GM04503 (cell line): ENCODE measurements at places on chromosomes 1 and 21.

DNA sequence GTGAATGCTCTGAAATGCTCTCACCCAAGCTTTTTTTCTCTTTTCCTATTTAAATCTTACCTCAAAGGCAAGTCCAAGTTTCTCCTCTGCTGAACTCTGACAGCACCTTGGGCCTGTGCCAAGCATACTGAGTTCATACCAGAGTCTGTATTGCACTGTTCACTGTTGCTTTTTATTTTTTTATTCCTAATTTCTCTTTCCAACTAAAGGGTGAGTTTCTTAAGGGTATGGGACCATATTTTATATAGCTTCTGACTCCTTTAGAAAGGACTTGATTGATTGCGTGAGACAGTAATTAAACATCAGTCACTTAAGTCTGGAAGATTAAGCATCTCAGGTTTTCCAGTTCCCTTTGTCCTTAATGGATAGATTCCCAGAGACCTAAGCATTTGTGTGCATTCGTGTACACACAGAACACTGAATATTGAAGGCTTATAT lies 69.9 kb downstream of the CACHD1 start:
- no peak for DNase-seq

- no peak for DNase-seq
These were observed 151.1 kb downstream of the ZNF281 start for GRCh38 chr1:200258447-200259375.

- no peak for DNase-seq
These were observed 99.4 kb upstream of the TLR5 start for GRCh38 chr1:223242382-223242955.

DNA sequence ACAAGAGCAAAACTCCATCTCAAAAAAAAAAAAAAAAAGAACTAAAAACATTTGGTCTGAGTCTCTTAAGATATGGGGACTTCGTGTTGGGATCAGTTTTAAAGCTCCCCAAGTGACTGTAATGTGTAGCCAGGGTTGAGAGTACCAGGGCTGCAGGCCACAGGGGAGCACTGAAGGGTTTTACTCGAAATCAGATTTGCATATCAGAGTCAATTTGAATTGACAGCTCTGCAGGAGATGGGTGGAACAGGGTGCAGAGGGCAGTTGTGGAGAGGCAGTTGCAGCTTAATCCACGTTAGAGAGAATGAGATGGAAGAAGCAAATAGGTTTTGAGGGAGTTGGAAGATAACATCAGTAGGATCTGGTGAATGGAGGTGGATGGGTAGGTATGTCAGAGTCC lies 20.6 kb upstream of the ELOA start:
- DNase-seq = no peak

DNA sequence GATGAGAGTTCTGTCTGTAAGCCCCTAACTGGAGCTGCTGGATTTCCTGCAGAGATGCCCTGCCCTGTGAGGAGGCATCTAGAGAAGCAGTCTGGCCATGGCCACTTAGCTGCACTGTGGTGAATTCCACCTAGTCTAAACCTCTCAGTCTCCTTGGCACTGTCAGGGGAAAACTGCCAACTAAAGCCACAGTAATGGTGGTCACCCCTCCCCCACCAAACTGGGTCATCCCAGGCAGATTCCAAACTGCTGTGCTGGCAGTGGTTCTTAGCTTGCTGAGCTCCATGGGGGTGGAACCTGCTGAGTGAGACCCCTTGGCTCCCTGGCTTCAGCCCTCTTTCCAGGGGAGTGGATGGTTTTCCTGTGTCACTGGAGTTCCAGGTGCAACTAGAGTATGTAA lies 740.6 kb downstream of the RWDD3 start:
- no peak for DNase-seq

DNA sequence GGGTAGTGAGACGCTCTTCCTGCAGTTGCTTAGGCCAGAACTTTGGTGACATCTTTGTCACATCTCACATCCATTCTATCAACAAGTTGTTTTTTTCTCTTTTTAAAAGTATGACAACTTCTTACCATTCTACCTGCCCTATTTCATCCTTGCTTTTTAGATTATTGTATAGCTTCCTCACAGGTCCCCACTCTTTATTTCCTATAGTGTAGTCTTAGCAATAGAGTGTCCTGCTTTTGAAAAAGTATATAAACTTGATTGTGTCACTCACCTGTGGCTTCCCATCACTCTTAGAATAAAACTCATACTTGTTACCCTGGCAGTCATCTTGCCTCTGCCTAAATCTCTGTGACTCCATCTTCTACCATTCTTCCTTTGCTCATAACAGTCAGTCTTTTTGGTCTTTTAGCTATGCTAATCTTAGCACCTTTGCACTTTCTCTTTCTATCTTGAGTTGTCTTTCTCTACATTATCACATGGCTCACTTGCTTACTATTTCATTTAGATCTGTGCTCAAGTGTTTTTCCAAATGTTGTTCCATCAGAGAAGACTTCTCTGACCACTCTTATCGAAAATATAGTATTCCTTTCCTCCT lies 9.5 kb downstream of the CDC73 start:
- DNase-seq = no peak

- DNase-seq = no peak
These were observed 442 bp upstream of the RUSC1 start for GRCh38 chr1:155320252-155320651.

DNA sequence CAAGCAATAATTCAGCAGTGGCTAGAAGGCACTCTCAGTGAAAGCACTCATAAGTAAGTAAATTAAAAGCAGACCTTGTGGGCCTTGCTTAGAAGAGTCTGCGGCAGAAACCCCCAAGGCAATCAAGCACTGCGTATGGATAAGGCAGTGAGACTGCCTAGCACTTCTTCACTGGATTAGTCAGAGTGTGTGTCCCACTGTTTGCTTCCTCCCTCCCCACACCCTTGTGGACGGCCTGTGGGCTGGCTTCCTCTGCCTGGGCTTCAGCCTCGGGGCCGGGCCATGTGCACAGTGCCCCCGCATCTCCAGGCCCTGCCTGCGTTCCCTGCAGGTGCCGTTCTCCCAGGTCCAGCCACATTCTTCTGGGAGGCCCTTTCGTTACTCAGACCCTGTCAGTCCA lies 23.8 kb downstream of the AGT start:
- DNase-seq = no peak

DNA sequence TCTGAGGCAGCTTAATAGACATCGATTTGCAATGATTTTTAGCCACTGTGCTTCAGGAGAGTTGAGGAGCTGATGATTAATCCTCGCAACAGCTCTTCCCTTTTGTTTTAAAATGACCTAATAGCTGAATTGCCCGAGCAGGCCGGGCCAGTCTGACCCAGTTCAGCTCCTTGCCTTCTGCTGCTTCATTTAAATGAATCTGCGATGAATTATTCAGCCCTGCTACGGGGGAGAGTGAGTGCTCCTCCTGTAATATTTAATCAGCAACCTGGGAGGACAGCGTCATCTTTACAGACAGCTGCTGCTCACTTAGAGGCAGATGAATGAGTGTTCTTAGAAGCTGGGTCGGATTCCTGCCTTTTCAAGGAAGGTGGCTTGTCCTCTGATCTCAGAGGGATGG lies 325.1 kb downstream of the CAMTA1 start:
- no peak for DNase-seq

DNA sequence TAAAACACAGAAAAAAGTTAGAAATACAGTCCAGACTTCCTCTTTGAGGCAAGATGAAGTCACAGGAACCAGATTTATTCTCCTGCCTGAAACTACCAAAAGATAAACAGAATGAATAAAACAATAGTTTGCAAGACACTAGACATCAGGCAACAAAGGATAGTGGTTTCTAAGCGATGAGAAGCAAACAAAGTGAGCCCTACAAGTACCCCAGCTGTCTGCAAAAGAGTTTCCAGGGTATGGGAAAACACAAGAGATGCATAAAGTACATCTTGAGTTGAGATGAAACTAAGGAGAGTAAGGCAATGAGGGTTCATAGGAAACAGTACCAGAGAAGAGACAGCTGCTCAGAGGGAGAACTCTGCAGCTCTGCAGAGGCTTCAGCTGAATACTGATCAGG lies 83.3 kb upstream of the COL24A1 start:
- no peak for DNase-seq

DNA sequence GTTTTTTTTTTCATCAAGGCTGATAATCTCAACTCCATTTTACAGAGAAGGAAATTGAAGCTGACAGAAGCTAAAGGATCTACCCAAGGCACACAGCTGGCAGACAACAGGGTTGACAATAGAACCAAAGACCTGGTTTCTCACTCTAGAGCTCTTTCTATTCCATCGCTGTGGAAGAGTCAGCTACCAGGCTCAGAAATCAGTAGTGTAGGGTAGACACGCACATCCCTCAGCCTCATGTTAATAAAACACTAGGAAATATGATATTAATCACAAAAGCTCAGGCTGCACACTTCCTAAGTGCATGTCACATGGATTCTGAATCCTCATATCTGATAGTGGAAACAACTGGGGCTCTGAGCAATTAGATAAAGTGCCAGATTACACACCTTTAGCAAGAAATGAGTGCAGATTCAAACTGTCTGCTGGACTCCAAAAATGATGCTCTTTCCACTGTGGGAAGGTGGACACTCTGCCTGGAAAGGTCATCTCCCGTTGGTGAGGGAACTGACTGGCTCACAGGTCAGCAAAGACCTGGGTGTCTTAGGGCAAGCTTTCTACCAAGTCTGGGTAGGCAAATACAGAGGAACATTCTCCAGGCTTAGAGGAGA lies 139.1 kb downstream of the TGFBR3 start:
- DNase-seq = no peak

DNA sequence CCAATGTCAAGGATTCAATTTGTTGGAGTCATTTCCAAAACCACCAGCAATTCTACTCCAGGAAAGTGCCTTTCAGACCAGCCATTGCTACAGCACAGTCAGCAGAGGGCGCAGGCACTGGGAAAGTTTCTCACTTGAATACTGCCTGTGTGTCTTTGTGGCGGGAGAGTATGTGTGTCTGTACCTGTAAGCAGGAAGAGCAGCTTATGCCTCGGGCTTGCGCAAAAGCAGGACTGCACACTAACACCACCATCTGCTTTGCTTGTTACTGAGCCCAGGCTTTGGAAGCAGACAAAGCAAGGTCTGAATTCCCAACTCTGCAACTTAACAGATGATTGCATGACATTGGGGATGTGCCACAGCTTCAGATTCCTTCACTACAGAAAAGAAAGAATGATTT lies 7.0 kb upstream of the CTSE start:
- DNase-seq = no peak

DNA sequence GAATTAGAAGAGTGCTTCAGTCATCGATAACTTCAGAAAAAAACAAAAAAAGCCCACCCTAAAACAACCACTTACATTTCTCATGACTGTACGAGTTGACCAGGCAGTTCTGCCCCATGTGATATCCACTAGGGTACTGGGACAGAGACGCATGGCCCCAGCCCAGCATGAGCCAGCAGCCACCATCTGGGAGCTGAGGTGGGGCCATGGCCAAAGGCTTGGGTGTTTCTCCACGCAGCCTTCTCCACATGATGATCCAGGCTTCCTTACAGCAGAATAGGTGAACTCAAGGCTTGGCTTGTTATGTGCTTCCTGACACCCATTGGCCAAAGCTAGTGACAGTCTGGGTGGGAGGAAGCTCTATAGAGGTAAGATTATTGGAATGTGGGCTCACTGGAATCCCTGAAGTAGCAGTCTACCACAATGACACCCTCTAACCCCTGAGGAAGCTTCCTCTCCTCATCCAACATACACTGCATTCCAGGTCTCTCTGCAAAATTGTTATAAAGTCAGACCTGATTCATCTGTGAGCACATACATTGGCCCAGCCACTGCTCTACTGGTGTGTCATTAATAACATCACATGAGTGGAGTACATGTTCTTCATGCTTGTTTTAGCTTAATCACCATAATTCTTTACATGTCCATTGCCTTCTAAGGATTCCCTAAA lies 66.3 kb upstream of the NTPCR start:
- no peak for DNase-seq

GRCh38 chr1:177210071-177210470 lies 39.3 kb downstream of the BRINP2 start:
- no peak for DNase-seq

DNA sequence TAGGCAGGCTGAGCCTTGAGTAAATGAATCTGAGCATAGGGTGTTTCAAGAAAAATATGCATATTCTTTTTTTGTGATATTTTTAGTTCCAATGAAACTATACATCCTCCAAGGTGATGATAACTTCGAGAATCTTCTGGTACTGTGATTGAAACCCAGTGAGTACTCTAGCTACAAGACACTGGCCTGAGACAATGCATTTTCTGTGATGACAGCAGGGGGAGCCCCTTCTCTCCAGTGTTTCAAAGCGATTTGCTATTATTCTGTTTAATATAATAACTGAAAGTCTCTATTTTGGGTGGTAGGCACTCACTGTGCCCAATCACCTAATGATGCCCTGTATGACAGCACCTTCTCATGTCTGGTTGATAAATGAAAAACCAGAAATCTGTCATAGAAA lies 12.1 kb downstream of the IRF2BP2 start:
- no peak for DNase-seq

GRCh38 chr21:39630191-39630591 lies 17.5 kb downstream of the B3GALT5 start:
- no peak for DNase-seq

DNA sequence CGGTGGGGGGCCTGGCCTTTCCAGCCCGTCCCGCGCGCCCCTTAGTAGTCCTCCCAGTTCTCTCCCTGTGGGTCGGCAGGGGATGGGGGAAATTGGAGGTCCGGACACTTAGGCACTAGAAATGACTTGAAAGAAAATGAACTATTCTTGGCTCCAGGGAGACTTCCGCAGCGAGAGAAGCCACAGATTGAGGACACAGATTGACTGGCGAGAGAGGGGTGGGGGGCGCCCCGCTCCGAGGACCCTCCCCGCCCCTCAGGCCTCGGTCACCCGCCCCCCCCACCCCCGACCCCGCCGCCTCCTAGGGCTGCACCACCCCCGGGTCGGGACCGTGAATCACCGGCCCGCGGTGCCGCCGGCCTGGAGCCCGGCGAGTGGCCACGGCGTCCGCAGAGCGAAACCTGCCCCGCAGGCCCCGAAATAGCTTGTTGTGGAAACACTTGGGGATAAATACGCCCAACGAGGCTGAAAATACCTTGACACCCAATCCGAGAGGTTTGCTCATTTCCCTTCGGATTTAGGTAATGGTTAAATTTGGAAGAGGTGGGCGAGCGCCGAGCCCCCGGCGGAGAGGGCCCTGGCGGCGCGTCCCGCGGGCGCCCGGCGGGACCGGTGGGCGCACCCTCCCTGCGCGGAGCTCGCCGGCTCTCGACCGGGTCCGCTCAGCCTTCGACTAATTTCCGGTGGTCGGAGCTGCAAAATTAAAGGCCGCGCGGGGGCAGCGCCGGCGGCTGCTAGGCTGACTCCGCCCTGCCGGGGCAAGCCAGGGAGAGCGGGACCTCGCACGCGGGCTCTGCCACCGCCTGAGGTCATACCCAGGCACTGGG lies at the start of gene GFI1:
GFI1 (minus strand) TSS at position 675 of the 827 bp plus-strand sequence. CDS start 3,438 bp downstream, outside the sequence.
- DNase-seq = no peak

DNA sequence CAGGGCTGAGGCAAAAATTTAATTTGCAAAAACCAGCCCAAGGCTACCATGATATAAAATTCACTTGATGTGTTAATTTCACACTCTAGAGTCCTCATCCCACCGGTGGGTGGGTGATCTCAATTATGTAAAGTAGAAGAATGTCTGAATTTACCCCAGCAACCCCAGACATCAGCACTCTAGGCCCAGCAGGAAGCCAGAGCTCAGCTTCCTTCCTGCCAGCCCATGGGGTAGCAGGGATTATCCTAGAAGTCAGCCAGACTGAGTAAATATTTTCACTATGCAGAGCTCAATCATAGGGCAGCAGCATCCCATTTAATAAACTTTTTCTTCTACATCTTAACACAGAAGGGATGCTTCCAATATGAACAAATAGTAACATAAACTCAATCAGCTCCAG lies 71.0 kb downstream of the SIPA1L2 start:
- DNase-seq = no peak
